ENCODE measurements at places on chromosomes 7 and 10.

- no peak for DNase-seq
Observed at GRCh38 chr7:100356416-100357068, 1.4 kb upstream of the PILRB start.

GRCh38 chr10:97032624-97033023 is 153.1 kb downstream of the SLIT1 start:
- DNase-seq = no peak

DNA sequence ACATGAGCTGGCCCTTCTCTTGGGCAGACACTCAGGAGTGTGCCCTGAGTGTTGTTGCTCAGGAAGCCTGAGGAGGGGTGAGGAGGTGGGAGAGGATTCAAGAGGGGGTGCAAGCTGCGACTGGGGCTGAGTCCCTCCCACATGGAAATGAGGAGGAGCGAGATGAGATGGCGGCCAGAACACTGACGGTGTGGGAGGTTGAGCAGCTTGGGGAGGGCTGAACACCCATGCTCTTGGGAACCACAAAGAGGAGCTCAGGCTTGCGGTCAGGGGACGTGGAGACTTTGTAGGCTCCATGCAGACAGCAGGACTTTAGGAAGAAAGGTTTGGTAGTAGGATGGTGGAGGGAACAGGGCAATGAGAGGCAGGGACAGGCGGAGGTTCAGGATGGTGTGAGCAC is 163.2 kb upstream of the SHH start:
- no peak for DNase-seq

GRCh38 chr7:31493714-31494181 is 20.1 kb upstream of the ITPRID1 start:
- no peak for DNase-seq

DNA sequence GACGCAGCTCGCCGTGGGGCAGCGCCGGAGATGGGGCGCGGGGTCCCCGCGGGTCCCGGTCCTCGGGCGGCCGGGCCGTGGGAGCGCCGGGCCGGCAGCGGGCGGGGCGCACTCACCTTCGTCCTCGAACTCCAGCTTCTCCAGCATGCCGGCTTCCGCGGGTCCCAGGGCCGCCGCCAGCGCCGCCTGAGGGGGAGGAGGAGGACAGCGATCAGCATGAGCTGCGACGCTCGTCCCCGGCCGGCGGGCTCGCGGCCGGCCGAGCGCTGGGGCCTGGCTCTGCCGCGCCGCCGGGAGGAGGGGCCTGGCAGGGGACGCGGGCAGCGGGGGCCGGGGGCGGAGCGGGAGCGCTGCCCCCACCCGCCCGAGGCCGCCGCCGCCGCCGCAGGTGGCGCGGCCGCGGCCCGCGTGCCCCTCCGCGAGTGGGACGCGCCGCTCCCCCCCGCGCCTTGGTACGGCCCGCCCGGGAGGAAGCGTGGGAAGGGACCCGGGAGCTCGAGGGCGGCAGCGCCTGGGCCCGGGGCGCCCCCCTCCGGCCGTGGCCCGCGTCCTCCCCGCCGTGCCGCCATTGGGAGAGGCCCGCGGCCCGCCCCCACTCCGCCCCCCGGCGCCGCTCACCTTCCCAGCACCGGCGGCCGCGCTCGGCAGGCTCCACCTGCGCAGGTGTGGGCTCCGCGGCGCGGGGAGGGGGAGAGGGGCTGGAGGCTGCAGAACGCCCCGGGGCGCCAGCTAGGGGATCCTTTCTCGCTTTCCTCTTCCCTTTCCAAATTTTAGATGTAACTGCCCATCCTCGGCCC is 112.5 kb upstream of the RHEB start:
- DNase-seq = peak; percentile 71
